AG04450 (cell line): ENCODE measurements at places on chromosomes 1 and 21. TPM values are rescaled to one million over a fixed set of nuclear protein-coding genes. Genes with fewer than 3 reads are reported as not detected.

Gene RHOU
- polyA plus RNA-seq = 1.4 and 1.6 TPM in 2 replicates

Gene UBE2G2
- 60.9 and 62.2 TPM in 2 replicates for polyA plus RNA-seq

Gene TNFRSF8
- polyA plus RNA-seq = 0.22 and 0.27 TPM in 2 replicates

Gene HES3
- polyA plus RNA-seq = not detected in 2 replicates

Gene TRPM2
- not detected in 2 replicates for polyA plus RNA-seq

Gene PINK1
- polyA plus RNA-seq = 43.8 and 49.0 TPM in 2 replicates

Gene BACE2
- polyA plus RNA-seq = 61.4 and 66.8 TPM in 2 replicates

Gene LCE3D
- not detected in 2 replicates for polyA plus RNA-seq

Gene FCN3
- polyA plus RNA-seq = not detected in 2 replicates

Gene GJB3
- polyA plus RNA-seq = not detected in 2 replicates

Gene LRRC7
- not detected in 2 replicates for polyA plus RNA-seq

Gene EIF3I
- 357 and 399 TPM in 2 replicates for polyA plus RNA-seq

Gene CD1E
- not detected in 2 replicates for polyA plus RNA-seq

Gene NBL1
- polyA plus RNA-seq = 151 and 234 TPM in 2 replicates

Gene SETDB1
- polyA plus RNA-seq = 30.8 and 35.5 TPM in 2 replicates

Gene MIXL1
- 0.12 and 0.21 TPM in 2 replicates for polyA plus RNA-seq

Gene CD247
- not detected in 2 replicates for polyA plus RNA-seq

Gene SPATA45
- polyA plus RNA-seq = not detected in 2 replicates
